ENCODE measurements at places on chromosomes 1 and 21.

- ATAC-seq = no peak
These were observed 1.8 kb downstream of the AGPAT3 start for GRCh38 chr21:43866659-43867331.

GRCh38 chr1:25904943-25905679 lies 1.1 kb downstream of the STMN1 start:
- peak; percentile 68 for ATAC-seq

DNA sequence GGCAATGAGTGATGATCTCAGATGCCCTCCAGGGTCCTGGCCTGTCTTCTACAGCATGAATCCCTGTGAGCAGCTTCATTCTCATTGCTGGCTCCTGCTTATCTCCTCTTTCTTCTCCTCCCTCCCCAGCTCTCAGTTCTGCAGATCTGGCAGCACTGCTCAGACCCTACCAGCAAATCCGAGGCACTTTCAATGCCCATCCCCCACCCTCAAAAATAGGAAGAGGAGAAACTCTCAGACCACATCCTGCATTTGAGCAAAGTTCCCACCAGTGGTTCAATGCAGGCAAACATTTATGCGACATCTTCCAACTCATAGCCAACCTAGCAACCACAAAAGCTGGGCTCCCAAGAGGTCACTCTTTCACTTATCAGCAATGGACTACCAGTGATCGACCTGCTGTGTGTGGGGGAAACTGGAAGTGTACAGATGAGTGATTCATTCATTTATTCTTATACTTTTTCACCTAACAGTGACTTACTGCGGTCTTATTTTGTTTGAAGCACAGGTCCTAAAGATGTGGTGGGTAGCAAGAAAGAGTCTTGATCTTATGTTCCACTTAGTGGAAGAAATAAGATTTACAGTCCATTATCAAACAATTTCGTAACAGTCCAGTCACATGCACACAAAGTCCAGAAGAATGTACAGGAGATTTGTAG lies 5.8 kb upstream of the CHI3L2 start:
- no peak for ATAC-seq

GRCh38 chr1:153627715-153628626 lies at the start of gene S100A1:
Gene S100A1 (plus strand): TSS chr1:153628434. CDS start chr1:153630522, 2,088 bp downstream.
- no peak for ATAC-seq

DNA sequence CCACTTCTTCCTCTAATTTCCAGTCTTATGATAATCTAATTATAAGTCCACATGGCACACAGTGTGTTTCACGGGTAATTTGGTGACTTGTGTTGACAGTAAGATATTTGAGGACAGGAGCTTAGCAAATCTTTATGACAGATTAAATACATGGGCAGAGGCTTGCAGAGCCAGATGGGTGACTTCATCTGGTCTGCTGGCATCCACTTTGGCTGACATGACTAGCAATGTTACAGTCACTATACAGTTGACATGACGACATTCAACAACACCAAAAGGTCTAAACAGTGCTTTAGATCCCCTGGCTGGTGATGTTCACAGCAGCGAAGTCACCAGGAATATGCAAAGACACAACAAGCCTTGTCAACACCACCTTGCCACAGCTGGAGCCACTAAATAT lies 147.2 kb downstream of the ETS2 start:
- ATAC-seq = no peak
